ENCODE measurements at places on chromosomes 12 and 14.

- no peak for DNase-seq
Observed at GRCh38 chr14:51653775-51654532, 2.2 kb downstream of the FRMD6 start.

DNA sequence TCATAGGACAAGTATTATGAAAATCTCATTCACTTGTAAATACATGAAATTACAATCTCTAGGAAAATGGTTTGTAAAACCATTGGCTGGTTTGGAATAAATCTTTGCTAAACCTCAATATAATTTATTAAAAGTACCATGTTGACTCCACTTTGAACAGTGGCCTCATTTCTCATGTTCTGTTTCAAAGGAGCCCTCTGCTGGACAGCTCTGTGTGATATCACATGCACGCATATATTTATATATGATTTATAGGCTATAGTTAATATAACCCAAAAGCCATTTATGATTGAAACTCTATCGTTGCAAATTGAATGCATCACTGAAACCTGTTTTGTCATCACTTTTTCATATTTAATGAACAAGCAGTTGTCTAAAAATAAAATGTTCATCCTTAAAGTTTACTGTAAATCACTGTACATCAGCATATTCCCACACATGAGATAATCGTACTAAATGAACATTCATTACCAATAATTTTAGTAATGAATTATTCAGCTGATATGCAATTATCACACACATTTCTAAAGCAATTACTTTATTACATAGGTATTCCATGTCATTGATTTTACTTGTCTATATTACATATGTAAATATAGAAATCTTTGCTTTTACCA, 493.8 kb downstream of the NPAS3 start:
- no peak for DNase-seq

DNA sequence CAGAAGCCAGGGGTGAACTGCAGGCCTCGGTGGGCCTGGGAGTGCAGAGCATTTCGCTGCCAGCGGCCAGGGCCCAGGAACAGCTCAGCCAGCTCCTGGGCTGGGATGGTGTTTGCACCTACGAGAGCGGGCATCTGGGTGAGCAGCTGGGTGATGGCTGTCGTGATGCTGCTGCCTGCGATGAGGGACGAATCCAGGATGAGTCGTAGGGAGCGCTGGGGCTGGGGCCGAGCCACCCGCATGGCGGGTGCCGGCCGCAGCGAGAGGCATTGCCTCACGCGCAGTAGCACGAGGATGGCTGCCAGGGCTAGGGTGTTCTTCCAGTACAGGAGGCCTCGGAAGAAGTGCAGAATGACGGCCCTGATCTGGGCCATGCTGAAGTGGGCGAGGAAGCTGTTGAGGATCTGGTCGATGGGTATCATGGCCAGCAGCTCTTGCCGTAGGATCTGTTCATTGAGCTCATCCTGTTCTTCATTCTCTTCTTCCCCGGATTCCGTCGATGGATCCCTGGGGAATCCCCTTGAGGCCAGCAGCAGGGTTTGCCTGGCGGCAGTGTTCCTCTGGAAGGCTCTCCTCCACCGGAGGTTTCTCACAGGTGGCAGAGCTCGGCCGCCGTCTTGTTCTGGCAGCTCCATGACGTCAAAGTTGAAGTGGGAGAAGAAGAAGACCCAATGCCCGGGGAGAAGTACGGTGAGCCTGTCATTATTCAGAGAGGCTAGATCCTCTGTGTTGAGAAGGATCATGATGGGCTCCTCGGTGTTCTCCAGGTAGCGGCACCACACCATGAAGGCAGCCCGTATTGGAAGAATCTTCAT, 22.1 kb downstream of the RTL1 start:
- no peak for DNase-seq

- DNase-seq = no peak
Observed at GRCh38 chr14:101780390-101780789, 18.9 kb downstream of the PPP2R5C start.

DNA sequence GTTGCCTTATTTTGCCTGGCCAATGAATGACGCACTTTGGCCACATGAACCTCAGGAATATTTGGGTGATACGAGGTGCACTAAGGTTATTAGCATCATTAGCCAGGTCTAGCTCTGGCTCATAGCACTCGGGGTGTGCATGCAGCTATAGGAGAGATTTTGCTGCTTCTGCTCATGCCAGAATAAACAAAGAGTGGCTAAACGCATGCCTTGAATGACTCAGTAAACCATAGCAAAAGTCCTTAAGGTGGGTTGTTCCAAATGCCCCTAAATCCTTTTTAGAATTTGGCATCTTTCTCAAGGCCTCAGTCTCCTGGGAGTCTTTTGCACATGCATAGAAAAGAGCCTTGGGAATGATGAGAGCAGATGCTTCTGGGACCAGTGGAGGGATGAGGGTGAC, 343.7 kb upstream of the FKBP4 start:
- DNase-seq = no peak

- no peak for DNase-seq
Observed at GRCh38 chr12:54439521-54440255, 20.6 kb upstream of the ITGA5 start.

- no peak for DNase-seq
Observed at GRCh38 chr12:132310181-132311040, 19.0 kb downstream of the GALNT9 start.

- DNase-seq = no peak
Observed at GRCh38 chr14:104221636-104222369, 83.4 kb downstream of the KIF26A start.

GRCh38 chr12:52081263-52081733, 1.8 kb downstream of the SMIM41 start:
- no peak for DNase-seq

DNA sequence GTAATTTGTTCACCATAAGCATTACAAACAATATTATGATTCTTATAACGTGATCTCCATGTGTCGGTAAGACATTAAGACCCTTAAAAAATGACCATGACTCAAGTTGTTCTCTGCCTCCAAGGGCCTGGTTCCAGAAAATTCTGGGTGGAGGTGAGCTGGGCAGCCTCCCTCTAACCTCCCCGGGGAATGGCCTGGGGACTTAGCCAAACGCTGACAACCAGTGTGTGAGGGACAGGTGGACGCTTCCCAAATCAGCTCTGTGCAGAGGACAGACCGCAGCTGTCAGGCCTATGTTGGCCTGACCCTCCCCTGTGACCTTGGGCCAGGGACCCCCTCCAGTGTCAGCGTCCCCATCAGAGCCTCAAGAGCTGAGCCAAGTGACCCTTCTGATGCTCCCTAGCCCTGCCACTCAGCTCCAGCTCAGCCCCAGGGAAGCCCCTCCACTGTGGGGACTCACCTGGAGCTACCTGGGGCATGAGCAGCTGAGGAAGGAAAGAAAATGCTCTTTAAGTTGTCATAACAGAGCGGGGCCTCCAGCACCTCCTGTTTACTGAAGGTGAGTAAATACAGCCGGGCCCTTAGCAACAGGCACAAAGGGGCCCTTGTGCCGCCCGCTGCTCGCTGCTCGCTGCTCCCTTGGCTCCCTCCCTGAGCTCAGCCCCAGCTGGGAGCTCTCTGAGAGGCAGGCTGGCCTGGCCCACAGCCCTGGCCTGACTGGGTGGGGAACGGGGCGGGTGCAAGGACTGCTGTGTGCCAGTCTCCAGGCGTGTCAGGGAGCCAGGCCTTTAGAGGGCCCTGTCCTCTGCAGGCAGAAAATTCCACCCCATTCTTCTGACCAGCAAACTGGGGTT, 116.6 kb downstream of the CALM1 start:
- no peak for DNase-seq

- no peak for DNase-seq
Observed at GRCh38 chr12:5592310-5592709, 160.4 kb downstream of the NTF3 start.

- DNase-seq = no peak
Observed at GRCh38 chr12:115528466-115528865, 749.0 kb downstream of the MED13L start.

- DNase-seq = no peak
Observed at GRCh38 chr14:59130462-59130861, 58.0 kb upstream of the DAAM1 start.

GRCh38 chr12:104909761-104910160, 48.3 kb downstream of the SLC41A2 start:
- no peak for DNase-seq

- no peak for DNase-seq
Observed at GRCh38 chr12:89697296-89697695, 11.3 kb downstream of the ATP2B1 start.

- no peak for DNase-seq
Observed at GRCh38 chr12:41151793-41152192, 36.3 kb upstream of the PDZRN4 start.

DNA sequence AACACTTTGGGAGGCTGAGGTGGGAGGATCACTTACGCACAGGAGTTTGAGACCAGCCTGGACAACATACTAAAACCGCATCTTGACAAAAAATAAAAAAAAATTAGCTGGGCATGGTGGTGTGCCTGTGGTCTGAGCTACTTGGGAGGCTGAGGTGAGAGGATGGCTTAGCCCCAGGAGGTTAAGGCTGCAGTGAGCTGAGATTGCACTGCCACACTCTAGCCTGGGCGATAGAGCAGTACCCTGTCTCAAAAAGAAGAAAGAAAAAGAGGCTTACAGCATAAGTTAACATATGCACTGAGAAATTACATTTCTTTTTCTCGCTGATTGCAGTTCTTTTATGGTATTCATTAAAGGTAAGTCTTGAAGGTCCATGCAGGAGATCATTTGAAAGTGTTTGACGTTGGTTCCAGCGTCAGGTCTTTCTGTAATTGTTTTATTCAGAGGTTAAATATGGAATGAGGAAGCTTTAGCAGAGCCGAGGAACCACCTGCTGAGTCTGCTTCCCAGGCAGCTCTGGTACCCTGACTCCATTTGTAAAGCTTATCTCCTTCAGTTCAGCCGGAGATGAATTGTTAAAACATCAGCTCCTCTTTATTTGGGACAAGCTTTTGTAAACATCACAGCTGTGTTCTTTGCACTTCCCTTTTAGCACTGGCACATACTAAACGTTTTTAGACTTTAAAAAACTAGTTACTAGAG, 18.5 kb downstream of the SFSWAP start:
- no peak for DNase-seq

DNA sequence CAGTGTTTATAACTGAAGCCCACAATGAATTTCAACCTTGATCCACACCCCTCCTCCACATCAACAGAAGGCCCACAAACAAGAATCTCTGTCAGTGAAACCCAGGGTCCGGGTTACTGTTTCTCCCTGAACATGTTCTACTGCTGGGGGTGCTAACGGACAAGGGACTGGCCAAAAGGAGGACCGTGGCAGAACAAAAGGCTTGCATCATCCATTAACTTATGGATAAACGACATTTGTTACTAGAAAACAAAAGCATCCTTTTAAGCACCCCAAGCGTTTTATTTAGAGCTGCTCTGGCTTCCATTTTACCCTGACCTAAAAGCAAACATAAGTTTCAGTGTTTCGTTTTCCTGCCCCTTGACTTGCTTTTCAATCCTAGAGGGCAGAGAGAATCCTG, 32.2 kb downstream of the BRAP start:
- no peak for DNase-seq

GRCh38 chr14:51203881-51204280, 36.2 kb upstream of the TMX1 start:
- DNase-seq = no peak

- no peak for DNase-seq
Observed at GRCh38 chr12:94699801-94700200, 49.4 kb upstream of the TMCC3 start.

GRCh38 chr12:67035121-67035520, 234.0 kb upstream of the CAND1 start:
- DNase-seq = no peak

- no peak for DNase-seq
Observed at GRCh38 chr12:98373025-98373554, 142.3 kb upstream of the TMPO start.

DNA sequence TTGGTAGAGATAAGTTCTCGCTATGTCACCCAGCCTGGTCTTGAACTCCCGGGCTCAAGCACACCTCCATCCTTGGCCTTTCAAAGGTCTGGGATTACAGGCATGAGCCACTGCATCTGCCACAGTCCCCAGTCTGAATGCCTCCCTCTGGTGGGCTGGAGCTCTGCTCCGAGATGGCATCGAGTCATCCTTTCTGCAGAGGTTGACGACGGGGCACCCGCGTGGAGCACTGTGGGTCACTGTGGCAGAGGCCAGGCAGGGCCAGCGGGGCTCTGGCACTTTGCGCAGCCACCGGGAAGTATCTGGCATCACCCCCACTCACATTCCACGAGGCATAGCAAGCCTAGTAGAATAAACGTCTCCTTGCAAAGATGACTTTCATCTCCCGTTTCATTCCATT, 163.3 kb upstream of the DIO3 start:
- no peak for DNase-seq

- peak; percentile 0 for DNase-seq
Observed at GRCh38 chr12:102769323-102769916, 147.6 kb downstream of the PAH start.

- DNase-seq = no peak
Observed at GRCh38 chr12:128933926-128934325, 80.6 kb downstream of the GLT1D1 start.

DNA sequence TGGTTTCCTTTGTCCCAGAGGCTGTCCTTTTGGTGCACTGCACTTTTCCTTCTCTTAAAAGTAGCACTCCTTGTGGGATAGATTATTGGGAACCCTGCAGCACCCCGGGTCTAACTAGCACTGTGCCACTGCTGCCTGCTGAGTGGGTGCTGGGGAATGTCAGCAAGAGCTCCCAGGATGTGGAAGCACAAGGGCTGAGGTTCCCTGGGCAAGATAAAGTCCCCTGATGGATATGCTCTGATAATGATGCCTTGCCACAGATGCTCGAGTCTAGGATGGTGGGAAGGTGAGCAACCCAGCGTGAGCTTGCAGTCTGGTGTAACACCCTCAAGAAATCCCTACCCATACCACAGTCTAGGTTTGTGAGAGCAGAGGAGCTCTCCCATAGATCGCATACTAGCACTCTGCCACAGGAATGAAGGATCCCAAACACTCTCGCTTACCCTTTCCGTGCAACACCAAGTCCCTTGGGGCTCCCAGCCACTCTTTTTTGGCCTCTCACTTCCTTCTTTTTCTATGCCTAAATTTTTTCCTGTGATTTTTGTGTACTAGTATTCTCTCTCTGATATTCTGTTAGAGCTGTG, 32.6 kb downstream of the USP15 start:
- no peak for DNase-seq

- DNase-seq = no peak
Observed at GRCh38 chr12:66380769-66381535, 78.7 kb downstream of the HELB start.

- no peak for DNase-seq
Observed at GRCh38 chr12:109962398-109962797, 33.8 kb downstream of the GIT2 start.

DNA sequence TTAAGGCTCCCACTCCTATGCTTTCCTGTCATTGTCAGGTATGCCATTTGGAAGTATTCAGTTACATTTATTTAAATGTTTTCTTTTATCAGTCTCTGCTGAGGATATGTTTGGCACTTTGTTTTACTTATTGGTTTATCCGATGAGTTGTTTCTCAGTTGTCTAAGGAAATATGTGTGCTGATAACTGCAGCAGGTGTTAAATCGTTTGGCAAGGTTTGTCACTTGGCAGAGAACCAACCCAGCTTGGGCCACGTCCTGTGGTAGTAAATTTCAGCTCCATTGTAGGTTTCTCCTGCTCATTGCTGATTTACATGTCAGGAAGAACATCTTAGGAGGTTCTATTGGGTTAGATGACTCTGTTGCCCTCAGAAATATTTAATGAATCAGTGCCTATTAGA, 22.0 kb upstream of the MGST1 start:
- DNase-seq = no peak
